ENCODE measurements at places on chromosomes 5 and 9.

DNA sequence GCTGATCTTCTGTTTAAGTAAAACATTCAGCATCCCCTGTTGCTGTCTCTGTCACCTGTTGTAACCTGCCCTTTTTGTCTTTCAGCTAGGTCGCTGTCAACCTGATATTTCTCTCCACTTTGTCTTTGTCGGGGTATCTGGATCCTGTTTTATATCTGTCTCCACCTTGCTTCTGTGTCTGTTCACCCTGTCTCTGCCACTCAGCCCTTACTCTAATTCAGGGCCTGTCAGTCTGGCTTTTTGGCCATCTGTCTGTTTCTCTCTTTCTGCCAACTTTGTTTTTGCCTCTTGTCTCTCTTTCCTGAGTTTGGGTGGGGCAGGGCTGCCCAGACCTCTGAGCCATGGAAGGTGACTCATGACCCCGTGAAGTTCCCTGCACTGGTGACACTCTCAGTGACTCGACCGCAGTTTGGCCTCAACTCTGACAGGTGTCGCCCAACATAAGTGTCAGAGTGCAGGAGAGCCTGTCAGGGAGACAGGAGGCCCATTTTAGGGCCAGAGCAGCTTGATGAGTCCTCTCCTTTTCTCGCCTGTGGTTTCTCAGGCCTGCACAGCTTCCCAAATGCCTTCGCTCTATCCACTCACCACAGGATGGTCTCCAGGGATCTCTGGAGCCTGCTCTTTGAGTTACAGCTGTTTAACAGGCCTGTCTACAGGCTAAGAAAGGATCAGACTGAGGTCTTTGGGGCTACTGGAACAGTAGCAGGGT is 868 bp downstream of the ZBTB43 start:
- peak; percentile 46 for DNase-seq

- DNase-seq: no peak
Observed at GRCh38 chr5:21225223-21226064, 1237.4 kb upstream of the CDH18 start.

GRCh38 chr5:10351199-10351905 is 2.1 kb upstream of the MARCHF6 start:
- no peak for DNase-seq

- DNase-seq: no peak
Observed at GRCh38 chr5:26530305-26530704, 508.1 kb downstream of the CDH9 start.

GRCh38 chr5:113213551-113214425 is 221.0 kb downstream of the TSSK1B start:
- DNase-seq: no peak

- no peak for DNase-seq
Observed at GRCh38 chr9:79224672-79225433, 346.9 kb upstream of the TLE4 start.

DNA sequence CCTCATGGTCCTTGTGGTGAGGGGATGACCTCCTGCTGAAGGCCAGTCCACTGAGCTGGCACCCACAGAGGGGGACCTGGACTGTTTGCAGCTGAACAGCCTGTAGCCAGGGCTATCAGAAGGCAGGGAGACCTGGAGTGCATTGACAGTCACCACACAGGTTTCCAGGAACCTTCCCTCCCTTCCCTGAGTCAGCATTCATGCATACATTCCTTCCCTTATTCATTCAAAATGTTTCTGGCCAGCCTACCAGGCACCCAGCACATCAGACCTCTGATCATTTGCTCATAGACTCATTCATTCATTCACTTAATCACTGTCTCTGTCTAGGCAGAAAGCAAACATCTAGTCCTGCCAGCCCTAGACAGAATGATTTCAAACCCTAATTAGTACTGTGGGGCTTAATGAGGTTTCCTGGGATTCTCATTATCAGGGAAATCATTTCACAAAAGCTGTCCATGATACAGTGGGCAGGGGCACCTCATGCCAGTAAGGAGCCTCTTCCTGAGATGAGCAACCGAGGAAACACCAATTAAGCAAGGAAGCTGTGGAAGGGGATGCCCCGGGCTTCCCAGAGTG is 110.1 kb upstream of the PPP1R26 start:
- DNase-seq: no peak

GRCh38 chr9:74718709-74719108 is 169.0 kb downstream of the TRPM6 start:
- DNase-seq: no peak

Data from stimulated activated CD8-positive, alpha-beta memory T cell treated with anti-CD3 and anti-CD28 coated beads, Interleukin-7, amount 100 ng/mL, for 1 hour (primary cell).